Cerebellar nuclear complex (tissue), 1 donor: ENCODE measurements at places on chromosomes 16 and 17.

DNA sequence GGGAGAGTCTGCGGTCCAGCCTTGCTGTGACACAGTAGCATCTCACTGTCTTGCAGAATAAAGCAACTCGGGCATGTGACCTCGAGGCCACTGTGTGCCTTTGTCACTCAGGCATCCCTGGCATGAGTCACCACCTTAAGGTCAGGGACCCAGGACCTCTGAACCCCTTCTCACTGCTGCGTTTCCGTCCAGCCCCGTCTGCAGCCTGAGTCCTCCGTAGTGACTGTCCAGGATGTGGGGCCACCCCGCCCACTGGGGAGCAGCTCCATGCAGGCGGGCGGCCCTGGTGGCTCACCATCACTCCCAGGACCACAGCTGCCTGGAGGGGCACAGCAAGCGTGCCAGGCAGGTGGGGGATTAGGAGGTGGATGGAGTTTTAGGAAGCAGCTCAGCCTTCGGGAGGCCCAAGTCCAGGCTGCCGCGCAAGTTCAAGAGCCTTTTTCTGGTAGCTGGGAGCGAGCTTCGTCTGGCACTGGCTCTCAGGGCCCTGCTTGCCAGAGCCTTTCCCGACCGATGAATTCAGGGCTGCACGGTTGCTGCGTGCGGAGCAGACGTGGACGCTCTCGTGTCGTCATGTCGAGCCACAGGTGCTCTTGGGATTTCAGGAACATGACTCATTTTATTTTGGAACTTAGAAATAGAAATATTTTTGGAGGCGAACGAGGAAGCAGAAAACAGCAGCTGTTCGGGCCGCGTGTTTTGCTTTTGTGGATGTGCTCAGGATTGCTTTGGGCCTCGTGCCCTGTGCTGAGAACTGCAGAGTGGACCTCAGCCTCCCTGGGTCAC lies 16.8 kb downstream of the KCTD5 start:
- no peak for DNase-seq

DNA sequence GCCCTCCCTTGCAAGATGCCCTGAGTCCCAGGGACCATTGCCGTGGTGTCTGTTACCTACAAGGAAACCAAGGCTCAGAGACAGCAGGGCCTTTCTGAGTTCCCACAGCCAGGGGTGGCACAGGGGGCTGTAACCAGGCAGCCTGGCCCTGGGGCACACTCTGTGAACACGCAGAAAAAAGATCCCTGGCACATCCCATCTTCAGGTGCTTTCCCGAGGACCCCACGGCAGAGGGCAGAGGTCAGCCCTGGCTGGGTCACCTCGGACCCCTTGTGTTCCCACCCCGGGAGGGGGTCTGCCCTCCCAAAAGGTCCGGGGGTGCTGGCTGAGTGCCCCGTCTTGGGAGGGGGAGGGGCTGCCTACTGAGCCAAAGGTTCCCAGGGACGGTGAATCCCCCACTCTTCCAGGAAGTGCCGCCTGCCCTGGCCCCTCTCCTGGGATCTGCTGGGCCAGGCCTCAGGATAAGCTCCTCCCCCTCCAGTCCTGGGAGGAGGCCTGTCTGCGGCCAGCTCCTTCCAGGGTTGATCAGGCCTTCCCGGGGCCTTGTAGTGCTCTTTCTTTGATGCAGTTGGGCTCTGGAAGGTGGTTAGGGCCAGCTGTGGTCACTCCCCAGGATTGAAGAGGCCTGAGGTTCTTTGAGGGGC lies 8.1 kb downstream of the GLIS2 start:
- DNase-seq: no peak

DNA sequence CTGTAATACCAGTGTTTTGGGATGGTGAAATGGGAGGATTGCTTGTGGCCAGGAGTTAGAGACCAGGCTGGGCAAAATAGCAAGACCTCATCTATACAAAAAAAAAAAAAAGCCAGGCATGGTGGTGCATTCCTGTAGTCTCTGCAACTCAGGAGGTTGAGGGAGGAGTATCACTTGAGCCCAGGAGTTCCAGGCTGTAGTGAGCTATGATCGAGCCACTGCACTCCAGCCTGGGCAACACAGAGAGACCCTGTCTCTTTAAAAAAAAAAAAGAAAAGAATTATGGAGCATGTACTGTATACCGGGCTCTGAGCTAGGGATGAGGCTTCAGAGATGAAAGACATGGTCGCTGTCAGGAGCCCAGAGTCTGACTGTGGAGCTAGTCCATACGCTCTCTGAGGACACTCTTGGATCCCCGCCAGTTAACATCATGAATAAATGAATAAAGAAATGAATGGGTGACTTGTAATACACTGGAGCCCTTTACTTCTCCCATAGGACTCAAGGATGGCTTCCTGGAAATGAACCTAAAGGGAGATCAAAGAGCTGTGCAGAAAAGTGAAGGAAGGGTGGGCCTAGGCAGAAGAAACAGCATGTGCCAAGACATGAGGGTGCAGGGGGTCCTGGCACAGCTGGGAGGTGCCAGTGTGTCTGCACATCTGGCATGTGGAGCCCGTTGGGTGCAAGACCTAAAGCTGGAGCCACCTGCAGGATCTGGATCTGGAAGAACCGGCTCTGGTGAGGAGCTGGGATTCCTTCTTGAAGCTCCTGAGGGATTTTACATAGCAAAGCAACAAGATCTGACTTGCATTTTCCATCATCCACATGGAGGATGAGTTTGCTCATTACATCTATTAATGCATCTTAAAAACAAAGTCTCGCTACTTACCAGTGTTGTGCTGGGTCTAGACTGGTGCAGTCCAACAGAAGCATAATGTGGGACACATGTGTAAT lies 120.4 kb downstream of the IRX3 start:
- no peak for DNase-seq

- no peak for DNase-seq
Observed at GRCh38 chr16:88937206-88937621, 39.8 kb downstream of the CBFA2T3 start.

DNA sequence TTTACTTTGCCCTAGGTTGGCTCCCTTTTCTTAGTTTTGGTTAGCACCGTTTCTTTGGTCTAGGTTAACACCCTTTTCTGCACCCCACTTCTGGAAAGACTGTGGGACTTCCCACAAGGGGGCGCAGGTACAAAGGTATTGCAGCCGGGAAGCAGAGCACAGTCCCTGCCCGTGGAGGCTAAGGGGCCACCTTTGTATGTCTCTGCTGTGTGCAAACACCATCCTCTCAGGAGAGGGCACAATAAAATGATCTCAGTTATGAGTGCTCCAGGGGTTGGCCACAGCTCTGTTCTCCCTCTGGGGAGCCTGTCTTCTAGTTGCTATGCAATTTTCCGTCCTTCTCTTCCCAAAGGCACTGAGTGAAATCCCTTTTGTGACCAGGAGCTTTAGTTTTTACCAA lies 28.4 kb upstream of the TMC5 start:
- no peak for DNase-seq

DNA sequence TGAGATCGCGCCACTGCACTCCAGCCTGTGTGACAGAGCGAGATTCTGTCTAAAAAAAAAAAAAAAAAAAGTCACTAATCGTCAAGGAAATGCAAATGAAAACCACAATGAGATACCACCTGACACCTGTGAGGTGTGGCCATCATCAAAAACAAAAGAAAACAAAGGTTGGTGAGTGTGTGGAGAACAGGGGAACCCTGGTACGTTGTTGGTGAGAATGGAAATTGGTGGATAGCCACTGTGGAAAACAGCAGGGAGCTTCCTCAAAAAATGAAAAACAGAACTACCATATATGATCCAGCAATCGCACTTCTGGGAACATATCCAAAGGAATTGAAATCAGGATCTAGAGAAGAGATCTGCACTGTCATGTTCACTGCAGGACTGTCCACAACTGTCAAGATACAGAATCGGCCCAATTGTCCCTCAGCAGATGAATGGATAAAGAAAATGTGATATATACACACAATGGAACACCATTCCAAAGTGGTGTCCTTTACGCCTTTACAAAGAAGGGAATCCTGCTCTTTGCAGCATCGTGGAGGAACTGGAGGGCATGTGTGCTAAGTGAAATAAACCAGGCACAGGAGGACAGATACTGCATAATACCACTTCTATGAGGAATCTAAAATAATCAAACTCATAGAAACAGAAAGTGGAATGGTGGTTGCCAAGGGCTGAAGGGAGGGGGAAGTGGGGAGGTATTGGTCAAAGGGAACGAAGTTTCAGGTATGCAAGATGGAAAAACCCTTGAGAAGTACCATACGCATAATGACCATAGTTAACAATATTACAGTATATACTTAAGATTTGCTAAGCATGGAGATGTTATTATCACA lies 63.5 kb upstream of the PLCG2 start:
- no peak for DNase-seq

- no peak for DNase-seq
Observed at GRCh38 chr17:74192950-74193781, 10.3 kb upstream of the RPL38 start.

DNA sequence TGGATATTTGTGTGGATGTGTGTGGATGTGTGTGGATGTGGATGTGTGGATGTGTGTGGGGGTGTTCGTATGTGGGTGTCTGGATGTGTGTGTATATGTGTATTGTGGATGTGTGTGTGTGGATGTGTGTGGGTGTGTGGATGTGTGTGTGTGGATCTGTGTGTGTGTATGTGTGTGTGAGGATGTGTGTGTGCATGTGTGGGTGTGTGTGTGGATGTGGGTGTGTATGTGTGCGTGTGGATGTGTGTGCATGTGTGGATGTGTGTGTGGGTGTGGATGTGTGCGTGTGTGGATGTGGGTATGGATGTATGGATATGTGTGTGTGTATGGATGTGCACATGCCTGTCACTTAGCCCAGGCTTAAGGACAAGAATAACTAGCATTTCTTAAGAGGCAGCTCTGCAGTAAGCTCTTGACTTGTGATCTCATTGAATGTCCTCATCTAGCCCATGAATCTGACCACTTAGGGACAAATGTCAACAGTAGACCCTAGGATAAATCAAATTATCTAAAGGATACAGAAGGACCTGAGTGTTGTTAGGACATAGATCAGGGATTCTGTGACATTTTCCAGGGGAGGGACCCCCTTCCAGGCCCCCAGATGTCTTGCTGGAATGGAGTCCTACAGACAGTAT lies 83.5 kb downstream of the BMERB1 start:
- no peak for DNase-seq

- no peak for DNase-seq
Observed at GRCh38 chr16:49472598-49472997, 99.0 kb downstream of the C16orf78 start.

DNA sequence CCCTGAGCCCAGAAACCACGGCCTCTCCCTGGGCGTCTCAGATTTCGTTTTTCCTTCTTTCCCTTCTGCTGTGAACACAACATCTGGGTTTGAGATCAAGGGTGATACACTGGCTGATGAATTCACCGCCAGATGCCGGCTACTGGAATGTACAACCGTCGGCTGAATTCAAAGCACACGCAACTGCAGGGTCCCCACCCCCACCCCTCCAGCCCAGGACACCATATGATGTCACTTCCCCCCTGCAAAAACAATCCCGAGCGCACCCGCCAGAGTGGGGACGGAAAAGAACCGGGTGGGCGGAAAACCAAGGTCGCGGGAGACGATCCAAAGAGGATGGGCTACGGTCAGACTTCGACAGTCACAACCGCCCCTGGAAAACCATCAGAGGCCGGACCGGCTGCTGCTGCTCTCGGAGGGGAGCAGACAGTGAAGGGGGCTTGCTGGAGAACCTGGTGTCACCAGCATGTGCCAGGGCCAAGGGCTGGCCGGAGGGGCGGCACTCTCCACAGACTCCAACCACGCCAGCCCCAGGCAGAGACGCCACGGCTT lies 23.3 kb downstream of the CEP295NL start:
- DNase-seq: no peak

DNA sequence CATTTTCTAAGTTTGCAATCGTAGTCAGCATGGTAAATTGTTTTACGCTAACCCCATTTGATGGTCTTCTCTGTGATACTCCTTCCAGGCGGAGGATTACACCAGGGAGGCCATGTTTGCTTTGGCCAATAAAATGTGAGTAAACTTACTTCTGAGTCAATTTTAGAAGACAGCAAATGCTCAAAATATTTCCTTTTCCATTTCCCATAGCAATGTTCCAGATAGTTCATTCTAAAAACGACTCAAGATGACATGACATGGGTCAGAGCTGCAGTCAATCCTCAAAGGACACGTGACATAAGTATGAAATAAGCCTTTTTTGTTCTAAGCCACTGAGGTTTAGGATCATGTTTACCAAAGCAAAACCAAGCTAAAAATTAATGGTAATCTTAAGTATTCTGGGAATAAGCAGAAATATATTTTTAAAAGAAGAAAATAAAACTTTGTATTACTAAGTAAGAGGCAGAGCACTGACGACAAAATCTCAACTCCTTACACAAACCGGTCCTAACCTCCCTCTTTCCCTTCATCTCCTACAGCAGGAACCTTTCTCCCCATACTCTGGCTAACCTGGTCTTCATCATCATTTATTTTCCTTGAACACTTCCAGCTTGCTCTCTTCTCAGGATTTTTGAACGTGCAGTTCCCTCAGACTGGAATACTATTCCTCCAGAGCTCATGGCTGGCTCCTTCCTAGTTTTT lies 266.2 kb downstream of the CEP112 start:
- no peak for DNase-seq

DNA sequence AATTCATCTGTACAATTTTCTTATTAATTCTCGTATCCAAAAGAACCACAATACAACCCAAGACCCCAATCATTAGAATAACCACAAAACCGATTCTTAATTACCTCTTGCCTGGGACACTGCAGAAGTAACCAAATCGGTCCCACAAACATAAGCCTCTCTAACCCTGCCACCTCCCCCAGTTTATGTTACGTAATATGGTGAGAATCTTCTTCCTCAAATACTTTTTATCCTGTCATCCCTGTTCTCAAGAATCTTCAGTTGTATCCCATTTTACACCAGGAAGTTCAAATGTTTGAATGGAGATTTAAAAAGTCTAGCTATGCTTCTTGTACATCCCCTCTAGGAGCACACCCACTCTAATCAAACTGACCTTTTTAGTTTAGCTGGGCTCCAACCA lies 269.3 kb upstream of the TBX2 start:
- DNase-seq: no peak

- no peak for DNase-seq
Observed at GRCh38 chr16:84103678-84104077, 13.1 kb downstream of the MBTPS1 start.

- DNase-seq: no peak
Observed at GRCh38 chr16:1825864-1826690, 548 bp downstream of the HAGH start.

- DNase-seq: no peak
Observed at GRCh38 chr16:12170103-12171040, 193.8 kb downstream of the SNX29 start.

DNA sequence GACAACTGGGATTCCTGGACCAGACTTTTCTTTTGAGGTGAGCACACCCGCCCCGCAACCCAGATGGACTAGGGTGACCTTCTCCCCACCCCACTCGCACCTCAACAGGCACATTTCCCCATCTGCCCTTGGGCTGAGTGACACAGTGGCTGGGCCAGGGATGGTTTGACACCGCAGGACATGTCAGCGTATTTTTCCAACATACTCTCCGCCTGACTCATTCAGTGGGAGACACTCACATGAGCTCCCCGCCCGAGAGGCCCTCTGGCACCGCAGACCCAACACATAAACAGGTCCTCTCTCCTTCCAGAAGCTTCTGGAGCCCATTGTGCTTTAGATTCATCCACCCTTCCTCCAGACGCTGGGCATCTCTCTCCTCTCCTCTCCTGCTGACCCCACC lies 69.4 kb downstream of the ZDHHC7 start:
- DNase-seq: no peak

- DNase-seq: no peak
Observed at GRCh38 chr17:44747566-44747965, 11.2 kb upstream of the ADAM11 start.
